Type B pancreatic cell (in vitro differentiated cells): ENCODE measurements at places on chromosomes 2 and 18. TPM values are rescaled to one million over a fixed set of nuclear protein-coding genes. Genes with fewer than 3 reads are reported as not detected.

The TXNDC9 gene
- total RNA-seq, result 27.6 and 29.1 TPM in 2 replicates

The ALLC gene
- not detected in 2 replicates for total RNA-seq

The SLC23A3 gene
- 5.5 and 6.1 TPM in 2 replicates for total RNA-seq

The RSAD2 gene
- 3.3 and 3.4 TPM in 2 replicates for total RNA-seq

The C2orf72 gene
- total RNA-seq, result 9.9 and 16.7 TPM in 2 replicates

The MRO gene
- 1.2 and 8.6 TPM in 2 replicates for total RNA-seq

The CXXC1 gene
- total RNA-seq, result 88.7 and 95.1 TPM in 2 replicates

The LTBP1 gene
- 24.8 and 53.3 TPM in 2 replicates for total RNA-seq

The LRP2 gene
- total RNA-seq, result 12.7 and 22.7 TPM in 2 replicates

The KRCC1 gene
- 18.6 and 18.7 TPM in 2 replicates for total RNA-seq

The KANSL3 gene
- 40.7 and 53.2 TPM in 2 replicates for total RNA-seq

The HAT1 gene
- 35.0 and 43.1 TPM in 2 replicates for total RNA-seq

The EFEMP1 gene
- 92.5 and 344 TPM in 2 replicates for total RNA-seq

The IL36G gene
- not detected in 2 replicates for total RNA-seq

The TMEFF2 gene
- 10.7 and 14.0 TPM in 2 replicates for total RNA-seq

The C2orf15 gene
- total RNA-seq, result 5.6 and 8.2 TPM in 2 replicates

The TTN gene
- 4.2 and 5.6 TPM in 2 replicates for total RNA-seq

The ANKRD36C gene
- total RNA-seq, result 10.8 and 47.0 TPM in 2 replicates

The KYNU gene
- total RNA-seq, result 0.53 and 1.8 TPM in 2 replicates

The CNDP1 gene
- 0.48 and 0.67 TPM in 2 replicates for total RNA-seq

The PLGLB1 gene
- total RNA-seq, result 1.5 and 6.4 TPM in 2 replicates

The GULP1 gene
- 26.3 and 49.0 TPM in 2 replicates for total RNA-seq

The KCNK3 gene
- 2.7 and 7.7 TPM in 2 replicates for total RNA-seq
